NCI-H1092 treated with DMSO at 0.1 percent for 48 hours (cell line): ENCODE measurements at places on chromosomes 13 and 19.
A peak's percentile ranks its signal among the peaks of the same experiment; 100 is the strongest.

DNA sequence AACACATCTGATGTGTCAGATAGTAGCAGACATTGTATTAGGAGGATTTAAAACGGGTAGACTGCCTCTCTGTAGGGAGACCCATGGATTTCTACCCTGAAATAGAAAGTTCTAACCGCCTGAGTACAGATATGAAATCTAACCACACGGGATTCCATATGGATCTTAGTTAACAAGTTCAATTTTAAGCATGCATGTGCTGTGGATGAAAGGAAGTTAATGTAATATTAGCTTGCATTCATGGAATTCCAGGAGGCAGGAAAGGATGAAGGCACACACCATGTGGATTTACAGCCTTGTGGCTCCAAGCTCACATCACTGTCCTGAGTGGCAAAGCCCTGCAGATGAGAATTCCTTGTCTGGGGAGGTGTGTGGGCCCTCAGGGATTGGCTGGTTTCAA lies 120.6 kb upstream of the IRS2 start:
- DNase-seq = no peak

GRCh38 chr13:36212789-36213188 lies 1.6 kb downstream of the SOHLH2 start:
- DNase-seq = no peak

- no peak for DNase-seq
Observed at GRCh38 chr13:40488869-40489391, 177.5 kb downstream of the FOXO1 start.

GRCh38 chr19:49580264-49581006 lies at the start of gene NOSIP:
Gene NOSIP, minus strand, starts transcription at chr19:49580556. Its CDS starts 19,865 bp downstream, at chr19:49560691.
- DNase-seq = peak; percentile 92

- DNase-seq = no peak
Observed at GRCh38 chr13:40626561-40626960, 39.9 kb downstream of the FOXO1 start.

GRCh38 chr13:101706651-101707050 lies 254.2 kb downstream of the ITGBL1 start:
- peak; percentile 11 for DNase-seq

GRCh38 chr19:31448221-31448657 lies 99.0 kb upstream of the TSHZ3 start:
- no peak for DNase-seq

- DNase-seq = no peak
Observed at GRCh38 chr19:54208784-54209057, 8.1 kb downstream of the RPS9 start.

DNA sequence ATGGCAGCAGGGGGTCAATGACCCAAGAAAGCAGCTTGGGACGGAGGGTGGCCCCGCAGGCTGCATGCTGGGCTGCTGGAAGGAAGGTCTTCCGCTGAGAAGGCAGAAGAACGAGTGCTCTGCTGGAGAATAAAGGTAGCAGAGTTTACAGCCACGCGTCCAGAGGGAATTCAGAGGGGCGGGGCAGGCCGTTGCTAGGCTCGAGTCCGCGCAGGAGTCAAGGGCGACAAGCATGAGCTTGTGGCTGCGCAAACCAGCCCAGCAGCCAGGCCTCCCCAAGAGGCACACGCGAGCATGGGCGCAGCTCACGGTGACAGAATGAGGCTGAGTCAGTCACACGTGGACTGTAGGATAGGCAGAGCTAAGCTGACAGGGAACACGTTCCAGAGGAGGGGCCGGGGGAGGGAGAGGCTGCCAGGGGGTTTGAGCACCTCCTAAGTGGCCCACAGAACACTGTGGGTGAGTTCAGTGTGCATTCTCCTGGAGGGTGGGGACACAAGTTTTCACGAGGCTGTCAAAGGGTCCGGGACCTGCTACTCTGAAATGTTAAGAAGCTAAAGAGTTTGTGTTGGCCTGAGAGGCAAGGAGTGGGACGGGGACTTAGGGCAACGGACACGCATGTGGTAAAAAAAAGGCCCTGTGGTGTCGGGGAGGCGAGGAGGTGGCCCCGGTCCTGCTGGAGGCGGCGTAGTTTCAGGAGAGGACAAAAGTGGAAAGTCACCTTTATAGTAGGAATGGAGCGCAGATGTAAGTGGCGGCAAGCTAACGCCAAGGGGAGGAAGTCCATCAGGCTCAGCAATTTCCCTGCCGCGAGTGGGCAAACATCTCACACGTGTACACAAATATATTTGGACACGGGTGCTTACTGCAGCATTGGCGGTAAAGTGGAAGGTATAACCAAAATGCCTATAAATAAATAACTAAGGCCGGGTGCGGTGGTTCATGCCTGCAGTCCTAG lies 17.7 kb downstream of the RFX2 start:
- DNase-seq = peak; percentile 77

- no peak for DNase-seq
Observed at GRCh38 chr19:55579766-55580621, 654 bp downstream of the ZNF579 start.

GRCh38 chr13:37113534-37113933 lies 8.1 kb upstream of the CSNK1A1L start:
- no peak for DNase-seq

DNA sequence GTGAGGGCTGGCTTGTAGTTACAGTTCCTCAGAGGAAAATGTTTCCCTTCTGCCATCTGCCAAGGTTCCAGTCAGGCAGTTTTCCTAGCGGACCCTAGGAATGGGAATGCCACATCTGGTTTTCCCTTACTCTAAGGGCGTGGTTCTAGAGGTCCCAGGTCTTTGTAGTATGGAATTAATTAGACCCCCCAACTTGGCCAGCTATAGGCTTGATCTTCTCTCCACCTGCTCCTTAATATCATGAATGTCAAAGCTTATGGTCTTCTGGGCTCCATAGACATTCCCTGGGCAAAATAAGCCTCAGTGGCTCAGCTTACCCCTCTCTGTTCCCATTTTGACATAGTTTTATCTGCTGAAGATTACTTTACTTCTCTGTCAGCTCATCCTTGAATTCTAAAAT lies 70.0 kb downstream of the ZNF568 start:
- DNase-seq = no peak

GRCh38 chr19:34284505-34284904 lies 30.2 kb downstream of the GARRE1 start:
- DNase-seq = no peak

DNA sequence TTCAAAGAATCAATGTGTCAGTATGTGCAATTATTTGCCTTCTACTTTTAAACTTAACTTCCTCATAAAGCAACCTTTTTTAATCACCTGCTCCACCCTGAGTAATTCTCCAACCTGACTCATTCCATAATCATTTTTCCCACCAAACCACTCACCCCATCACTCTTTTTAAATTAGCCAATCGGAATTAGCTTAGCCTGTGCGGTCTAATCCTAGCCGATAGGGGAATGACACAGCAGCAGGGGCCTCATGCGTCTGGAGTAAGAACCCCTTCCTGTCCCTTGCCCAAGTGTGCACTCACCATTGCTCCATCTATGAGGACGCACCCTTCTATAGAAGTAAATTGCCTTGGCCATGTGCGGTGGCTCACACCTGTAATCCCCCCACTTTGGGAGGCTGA lies 27.4 kb upstream of the ZNF83 start:
- no peak for DNase-seq

- DNase-seq = no peak
Observed at GRCh38 chr19:17647071-17648020, 40.8 kb downstream of the UNC13A start.

DNA sequence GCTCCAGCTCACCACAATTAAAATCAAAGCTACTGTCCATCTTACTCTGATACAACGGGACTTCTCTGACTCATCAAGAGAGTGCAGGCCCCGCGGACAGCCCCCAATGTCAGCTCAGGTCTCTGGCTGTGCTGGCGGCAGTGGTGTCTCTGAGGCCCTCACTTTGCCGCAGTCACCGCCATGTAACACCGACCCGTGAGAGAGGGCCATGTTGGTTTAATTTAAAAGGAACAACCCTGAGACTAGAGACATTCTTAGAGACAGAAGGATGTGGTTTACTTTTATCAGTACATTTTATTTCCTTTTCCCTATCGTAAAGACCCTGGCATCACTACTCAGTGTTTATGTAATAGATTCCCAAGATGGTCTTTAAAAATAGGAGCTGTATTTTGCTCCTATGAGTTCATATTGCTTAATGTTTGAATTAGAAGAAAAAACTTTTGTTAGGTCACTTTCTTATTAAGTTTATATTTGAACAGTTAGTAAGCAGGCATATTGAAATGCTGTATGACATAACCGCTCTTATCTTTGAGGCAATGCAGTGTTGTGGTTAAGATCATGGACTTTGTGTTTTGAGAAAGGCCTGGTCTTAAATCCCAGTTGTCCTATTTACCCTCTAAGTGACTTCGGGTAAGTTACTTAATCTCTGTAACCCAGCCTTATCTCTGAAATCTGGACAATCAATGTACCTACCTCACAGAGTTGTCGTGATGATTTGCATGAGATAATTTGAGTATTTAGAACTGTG lies 23.4 kb downstream of the DGKH start:
- no peak for DNase-seq

DNA sequence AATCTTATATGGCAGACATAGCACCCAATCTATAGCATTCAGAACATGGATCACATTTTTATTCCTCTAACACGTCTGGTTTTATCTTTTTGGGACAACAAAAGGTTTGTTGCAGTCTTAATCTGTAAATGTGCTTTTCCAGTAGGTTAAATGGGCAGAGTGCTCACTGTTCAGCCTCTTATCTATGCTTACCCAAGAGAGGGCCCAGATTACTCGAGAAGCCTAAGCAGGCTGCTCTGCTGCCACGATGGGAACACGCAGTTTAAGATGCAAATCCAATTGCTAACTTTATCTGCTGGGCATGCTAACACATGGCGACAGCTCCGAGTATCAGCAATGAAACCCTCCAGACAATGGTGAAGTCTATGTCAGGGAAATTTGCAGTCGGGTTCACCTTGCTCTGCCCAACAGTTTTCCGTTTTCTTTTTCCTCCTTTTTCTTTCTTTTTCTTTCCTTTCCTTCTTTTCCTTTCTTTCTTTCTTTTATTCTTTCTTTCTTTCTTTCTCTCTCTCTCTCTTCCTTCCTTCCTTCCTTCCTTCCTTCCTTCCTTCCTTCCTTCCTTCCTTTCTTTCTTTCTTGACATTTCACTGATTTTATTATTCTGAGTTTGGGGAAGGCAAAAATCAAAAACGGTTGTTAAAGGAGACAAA lies 115.3 kb downstream of the RBM26 start:
- no peak for DNase-seq
